Daoy (cell line): ENCODE measurements at places on chromosomes 3 and 15. TPM values are rescaled to one million over a fixed set of nuclear protein-coding genes. Genes with fewer than 3 reads are reported as not detected.

- no peak for DNase-seq
Observed at GRCh38 chr3:4247391-4247790, 55.8 kb upstream of the SETMAR start.

- no peak for DNase-seq
Observed at GRCh38 chr3:86733257-86733656, 257.7 kb downstream of the VGLL3 start.

DNA sequence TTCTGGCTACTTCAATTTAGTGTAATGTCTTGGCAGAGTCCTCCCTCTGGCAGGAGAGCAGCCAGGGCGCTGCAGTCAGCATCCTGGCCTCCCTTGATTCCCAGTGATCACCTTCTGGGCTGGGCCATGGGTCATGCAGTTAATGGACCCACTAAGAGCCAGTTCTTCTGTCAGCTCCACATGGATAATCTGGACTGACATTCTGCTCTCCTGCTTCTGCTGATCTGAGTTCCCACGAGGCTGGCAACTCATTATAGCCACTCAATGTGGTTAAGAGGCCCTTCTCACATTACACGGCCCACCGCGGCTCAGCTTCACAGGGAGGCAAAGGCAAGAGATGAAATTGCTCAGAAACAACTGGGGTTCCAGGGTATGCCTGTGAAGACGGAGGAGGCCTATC lies 94.0 kb downstream of the WDR76 start:
- DNase-seq: peak; percentile 81

- DNase-seq: no peak
Observed at GRCh38 chr3:129593230-129593594, 13.3 kb downstream of the PLXND1 start.

The SSUH2 gene
- total RNA-seq: 0.27 and 0.40 TPM in 2 replicates

The IGDCC3 gene
- total RNA-seq: not detected in 2 replicates

The UNC13C gene
- total RNA-seq: 0.09 and 0.11 TPM in 2 replicates
